ENCODE measurements at places on chromosomes 12 and 14. TPM values are rescaled to one million over a fixed set of nuclear protein-coding genes. Genes with fewer than 3 reads are reported as not detected.

GRCh38 chr14:104507443-104507842 is 72.1 kb upstream of the C14orf180 start:
- H3K4me1 ChIP-seq = no peaks in the 10 kb centered on the region
- H3K4me3 ChIP-seq = no peak overlapping the region
- no peaks in the 10 kb centered on the region for H3K36me3 ChIP-seq
- H3K27me3 ChIP-seq = no peaks in the 10 kb centered on the region
- DNase-seq = peak; percentile 12

DNA sequence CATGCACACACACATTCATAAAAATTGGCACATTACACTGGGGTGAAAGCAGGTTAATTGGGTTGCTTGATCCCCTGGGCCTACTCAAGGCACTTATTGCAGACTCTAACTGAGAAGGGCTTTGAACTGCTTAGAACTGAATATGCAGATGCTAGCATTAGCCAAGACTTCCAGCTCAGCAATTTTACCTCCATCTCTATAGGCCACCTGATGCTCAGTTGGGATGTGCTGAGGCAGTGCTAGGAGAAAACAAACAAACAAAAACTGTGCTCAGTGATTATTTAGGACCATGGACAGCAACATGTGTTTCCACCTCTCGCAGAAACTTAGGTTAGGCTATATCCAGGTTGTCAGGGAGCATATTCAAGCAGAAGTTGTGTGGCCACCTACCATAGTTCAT is 124.8 kb upstream of the WSCD2 start:
- H3K27ac ChIP-seq = no peak overlapping the region
- peaks cover 76% of the 10 kb centered on the region for H3K27me3 ChIP-seq
- H3K4me3 ChIP-seq = no peak overlapping the region
- no peaks in the 10 kb centered on the region for H3K4me1 ChIP-seq

The IFNG-AS1 gene
- not detected for total RNA-seq

DNA sequence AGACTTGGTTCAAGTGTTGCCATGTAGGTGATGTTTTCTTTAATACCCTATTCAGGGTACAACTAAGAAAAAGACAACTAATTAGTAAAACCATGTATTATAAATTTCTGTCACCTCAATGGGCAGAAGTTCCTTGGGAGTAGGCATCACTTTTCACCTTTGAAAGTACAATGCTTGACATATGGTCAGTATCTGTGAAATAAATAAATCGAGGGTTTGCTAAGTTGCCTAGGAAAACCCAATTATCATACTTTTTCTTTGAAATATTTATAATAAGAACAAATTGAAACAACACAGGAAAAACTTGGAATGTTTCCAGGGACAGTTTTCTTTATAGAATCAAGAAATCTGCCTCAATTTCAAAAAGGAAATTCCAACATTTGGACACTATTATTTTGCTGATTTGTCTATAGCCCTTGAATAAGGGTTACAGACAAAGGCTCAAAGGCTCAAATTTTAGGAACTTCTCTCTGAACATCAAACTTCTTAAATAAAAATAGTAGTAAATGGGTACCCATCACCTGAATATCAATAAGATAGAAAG is 13.7 kb downstream of the FGD6 start:
- no peak overlapping the region for H3K27ac ChIP-seq
- no peaks in the 10 kb centered on the region for H3K27me3 ChIP-seq
- peaks cover 23% of the 10 kb centered on the region for H3K4me1 ChIP-seq
- H3K36me3 ChIP-seq = peaks cover 82% of the 10 kb centered on the region

DNA sequence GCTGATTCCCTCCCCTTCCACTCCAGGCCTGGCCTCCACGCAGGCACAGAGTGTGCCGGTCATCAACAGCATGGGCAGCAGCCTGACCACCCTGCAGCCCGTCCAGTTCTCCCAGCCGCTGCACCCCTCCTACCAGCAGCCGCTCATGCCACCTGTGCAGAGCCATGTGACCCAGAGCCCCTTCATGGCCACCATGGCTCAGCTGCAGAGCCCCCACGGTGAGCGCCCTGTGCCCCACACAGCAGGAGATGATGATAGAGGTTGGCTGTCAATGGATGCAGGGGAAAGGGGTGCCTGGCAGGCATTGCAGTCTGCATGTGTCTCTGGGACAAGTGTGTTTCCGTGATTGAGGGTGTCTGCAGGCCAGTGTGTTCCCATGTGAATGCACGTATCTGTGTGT is 18.8 kb downstream of the C12orf43 start:
- peaks cover 4% of the 10 kb centered on the region for H3K4me1 ChIP-seq
- DNase-seq = no peak
- H3K4me3 ChIP-seq = no peak overlapping the region
- H3K27ac ChIP-seq = no peak overlapping the region

The COL2A1 gene
- 21.0 TPM for total RNA-seq

DNA sequence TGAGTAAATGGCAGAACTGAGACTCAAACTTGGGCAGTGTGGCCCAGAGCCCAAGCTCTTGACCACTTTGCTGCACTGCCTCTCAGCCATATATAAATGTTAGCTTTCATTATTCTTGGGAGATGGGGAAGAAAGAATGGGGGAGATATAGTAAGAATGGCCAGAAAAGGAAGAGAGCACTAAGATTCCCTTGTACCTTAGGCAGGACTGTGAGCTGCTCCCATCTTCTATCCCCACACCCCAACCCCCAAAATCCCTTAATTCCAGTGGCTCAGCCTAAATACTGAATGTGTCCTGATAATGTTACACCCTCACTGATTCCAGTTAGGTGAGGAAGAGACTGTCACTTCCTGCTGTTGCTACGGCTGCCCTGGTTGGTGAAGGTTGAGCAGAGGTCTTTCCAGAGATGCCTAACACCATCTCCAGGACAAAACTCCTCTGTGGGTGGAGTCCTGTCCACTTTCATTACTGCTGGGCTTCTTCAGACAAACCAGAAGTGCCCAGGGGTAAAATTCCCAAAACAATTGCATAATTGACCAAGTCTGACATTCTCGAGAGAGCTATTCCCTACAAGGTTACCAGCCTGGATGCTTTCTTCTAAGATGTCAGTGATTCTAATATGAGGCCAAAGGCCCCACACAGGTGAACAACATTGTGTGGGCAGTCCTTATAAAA is 51.8 kb downstream of the GNG2 start:
- H3K36me3 ChIP-seq = no peaks in the 10 kb centered on the region
- H3K4me3 ChIP-seq = no peak overlapping the region
- no peaks in the 10 kb centered on the region for H3K27me3 ChIP-seq
- H3K27ac ChIP-seq = no peak overlapping the region
- peaks cover 3% of the 10 kb centered on the region for H3K4me1 ChIP-seq

DNA sequence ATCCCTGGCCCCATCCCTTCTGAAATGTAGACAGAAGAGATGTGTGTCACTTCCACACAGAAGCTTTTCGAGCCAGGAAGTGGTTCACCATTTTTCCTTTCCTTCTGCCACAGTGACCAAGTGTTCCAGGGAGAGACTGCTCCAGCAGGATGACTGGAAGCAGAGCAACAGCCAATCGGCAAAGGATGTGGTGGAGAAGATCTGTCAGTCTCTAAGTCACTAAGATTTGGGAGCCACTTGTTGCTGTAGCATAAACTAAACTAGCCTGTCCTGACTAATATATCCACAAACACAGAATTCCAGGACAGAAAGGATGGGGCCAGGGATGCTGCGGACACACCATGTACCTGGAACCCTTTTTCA is 42.9 kb downstream of the DUSP6 start:
- no peaks in the 10 kb centered on the region for H3K36me3 ChIP-seq
- no peaks in the 10 kb centered on the region for H3K4me1 ChIP-seq
- no peaks in the 10 kb centered on the region for H3K27me3 ChIP-seq
- no peak overlapping the region for H3K4me3 ChIP-seq
- DNase-seq = no peak

DNA sequence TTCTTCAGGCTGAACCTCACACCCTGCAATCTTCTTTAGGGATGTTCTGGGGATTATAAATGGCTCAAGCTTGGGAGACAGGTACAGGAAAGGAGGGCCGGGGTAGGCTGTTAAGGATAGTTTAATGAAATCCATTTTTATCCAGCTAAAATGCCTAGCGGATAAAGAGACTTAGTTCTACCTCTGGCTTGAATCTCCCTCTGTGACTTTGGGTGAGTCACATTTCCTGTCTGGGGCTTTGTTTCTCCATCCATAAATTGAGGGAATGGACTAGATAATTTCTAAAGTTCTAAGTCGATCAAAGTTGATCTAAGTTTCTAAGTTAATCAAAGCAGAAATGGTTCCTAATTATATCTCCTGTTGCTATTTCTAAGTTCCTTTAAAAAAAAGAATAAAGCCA is 319.6 kb upstream of the E2F7 start:
- H3K36me3 ChIP-seq = no peaks in the 10 kb centered on the region
- DNase-seq = no peak
- H3K4me1 ChIP-seq = no peaks in the 10 kb centered on the region
- H3K4me3 ChIP-seq = no peak overlapping the region
- H3K27ac ChIP-seq = no peak overlapping the region

The SRP54 gene
- 80.3 TPM for total RNA-seq

DNA sequence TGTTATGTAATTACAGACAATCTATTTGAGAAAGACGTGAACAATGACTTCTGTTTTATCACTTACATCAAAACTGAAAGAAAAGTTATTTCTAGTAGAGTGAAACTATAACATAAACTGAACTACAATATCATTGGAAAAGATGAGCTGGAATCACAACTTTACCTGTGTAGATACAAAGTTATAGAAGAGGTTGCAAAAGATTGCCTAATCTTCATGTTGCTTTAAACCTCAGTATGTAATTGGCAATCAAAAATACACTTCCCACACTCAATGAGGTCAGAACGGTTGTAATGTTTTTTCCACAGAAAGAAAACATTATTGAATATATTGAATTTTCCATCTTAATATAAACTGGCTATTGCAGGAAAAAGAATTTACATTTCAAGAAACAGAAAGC is 37.7 kb upstream of the GXYLT1 start:
- no peak overlapping the region for H3K4me3 ChIP-seq
- no peak overlapping the region for H3K27ac ChIP-seq
- peaks cover 7% of the 10 kb centered on the region for H3K36me3 ChIP-seq
- no peak for DNase-seq
- no peaks in the 10 kb centered on the region for H3K27me3 ChIP-seq
- H3K4me1 ChIP-seq = no peaks in the 10 kb centered on the region

GRCh38 chr14:69505338-69506240 is 21.1 kb downstream of the PLEKHD1 start:
- peaks cover 4% of the 10 kb centered on the region for H3K27me3 ChIP-seq
- no peak for DNase-seq
- no peaks in the 10 kb centered on the region for H3K36me3 ChIP-seq
- H3K4me3 ChIP-seq = no peak overlapping the region

- H3K36me3 ChIP-seq = no peaks in the 10 kb centered on the region
- DNase-seq = no peak
- H3K4me1 ChIP-seq = no peaks in the 10 kb centered on the region
- no peak overlapping the region for H3K27ac ChIP-seq
- H3K27me3 ChIP-seq = no peaks in the 10 kb centered on the region
These were observed 8.4 kb upstream of the C12orf75 start for GRCh38 chr12:105322070-105322469.

- no peak overlapping the region for H3K27ac ChIP-seq
- no peaks in the 10 kb centered on the region for H3K4me1 ChIP-seq
- no peak overlapping the region for H3K4me3 ChIP-seq
- H3K36me3 ChIP-seq = no peaks in the 10 kb centered on the region
- no peak for DNase-seq
These were observed 196.9 kb upstream of the BTG1 start for GRCh38 chr12:92342574-92342973.

The TESPA1 gene
- total RNA-seq = not detected

DNA sequence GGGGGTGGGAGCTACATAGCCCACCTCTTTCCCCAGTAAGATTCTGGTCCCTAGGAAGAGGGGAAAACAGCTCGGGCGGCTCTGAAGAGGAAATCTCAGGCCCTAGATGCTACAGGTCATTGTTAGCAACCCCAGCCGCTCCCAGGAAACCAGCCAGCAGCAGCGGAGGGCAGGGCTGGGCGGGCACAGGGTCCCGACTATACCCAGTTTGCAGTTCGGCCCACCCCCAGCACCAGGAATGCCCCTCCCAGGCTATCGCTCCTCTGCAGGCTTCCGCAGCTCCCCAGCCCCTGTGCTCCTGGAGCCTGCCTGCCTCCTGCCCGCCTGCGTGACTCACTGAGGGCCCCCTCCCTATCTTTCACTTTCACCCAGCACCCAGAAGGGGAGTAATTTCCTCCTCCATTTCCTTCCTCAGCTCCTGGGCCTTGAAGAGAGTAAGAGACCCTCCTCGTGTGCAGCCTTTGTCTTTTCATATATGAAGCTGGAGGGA is 27.2 kb upstream of the PNMA1 start:
- no peaks in the 10 kb centered on the region for H3K27me3 ChIP-seq
- no peak overlapping the region for H3K4me3 ChIP-seq
- peak; percentile 92 for DNase-seq

DNA sequence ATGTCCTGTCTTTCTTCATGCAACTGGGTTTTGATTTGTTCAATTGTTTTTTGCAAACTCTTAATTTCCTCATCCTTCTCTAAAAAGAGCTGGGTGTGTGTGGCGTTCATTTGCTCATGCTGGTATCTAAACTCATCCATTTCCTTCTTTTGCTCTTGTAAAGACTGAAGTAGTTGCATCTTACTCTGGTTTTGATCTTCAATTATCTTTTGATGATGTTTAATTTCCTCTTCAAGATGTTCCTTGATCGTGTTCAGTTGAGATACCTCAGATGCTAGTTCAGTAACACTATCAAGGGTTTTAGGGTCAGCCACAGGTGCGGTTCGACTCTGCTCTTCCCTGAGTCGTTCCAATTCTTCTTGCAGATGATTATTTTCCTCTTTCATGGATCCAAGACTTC is 34.8 kb downstream of the TRIP11 start:
- DNase-seq = no peak
- peaks cover 43% of the 10 kb centered on the region for H3K36me3 ChIP-seq
- H3K4me3 ChIP-seq = no peak overlapping the region
- H3K27me3 ChIP-seq = no peaks in the 10 kb centered on the region

DNA sequence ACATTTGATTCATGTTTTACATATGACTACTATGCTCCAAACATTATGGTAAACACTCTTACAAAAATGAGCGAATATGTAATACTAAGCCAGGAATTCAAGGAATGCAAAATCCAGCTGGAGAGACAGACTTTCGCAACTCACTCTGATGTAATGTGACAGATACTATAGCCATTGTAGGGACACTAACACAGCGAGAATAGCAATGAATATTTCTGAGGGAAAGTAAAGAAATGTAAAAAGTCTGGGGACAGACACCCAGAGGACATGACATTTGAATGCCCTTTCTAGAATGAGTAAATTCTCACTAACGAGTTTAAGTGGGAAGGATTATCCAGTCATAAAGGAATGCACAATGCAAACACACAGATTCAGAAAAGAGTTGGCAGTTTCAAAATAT is 121.9 kb downstream of the PIK3C2G start:
- H3K4me1 ChIP-seq = peaks cover 6% of the 10 kb centered on the region
- H3K27ac ChIP-seq = no peak overlapping the region
- H3K4me3 ChIP-seq = no peak overlapping the region
- H3K27me3 ChIP-seq = no peaks in the 10 kb centered on the region
- DNase-seq = no peak
- H3K36me3 ChIP-seq = no peaks in the 10 kb centered on the region

DNA sequence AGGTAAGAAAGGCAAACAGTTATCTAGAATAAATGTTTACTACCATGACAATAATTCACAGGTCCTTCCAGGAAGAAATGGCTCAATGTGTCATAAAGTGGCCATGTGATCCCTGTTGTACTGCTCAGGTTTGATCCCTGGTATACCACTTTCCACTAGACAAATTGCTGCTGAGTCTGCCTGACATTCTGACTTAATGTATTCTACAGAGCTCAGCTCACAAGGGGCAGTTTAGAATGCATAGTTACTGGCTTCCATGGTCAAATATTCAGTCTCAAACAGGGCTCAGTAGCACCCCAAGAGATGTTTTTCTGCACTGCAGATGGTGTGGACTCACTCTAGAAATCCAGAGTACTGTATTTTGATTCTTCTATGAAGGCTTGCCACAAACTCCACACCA is 21.8 kb downstream of the TSHR start:
- H3K4me3 ChIP-seq = no peak overlapping the region
- no peaks in the 10 kb centered on the region for H3K4me1 ChIP-seq
- peaks cover 6% of the 10 kb centered on the region for H3K27me3 ChIP-seq
